Effector CD8-positive, alpha-beta T cell (primary cell): ENCODE measurements at places on chromosomes 12 and 14.

GRCh38 chr12:109759595-109759994 is 46.0 kb downstream of the FAM222A start:
- no peak for DNase-seq

DNA sequence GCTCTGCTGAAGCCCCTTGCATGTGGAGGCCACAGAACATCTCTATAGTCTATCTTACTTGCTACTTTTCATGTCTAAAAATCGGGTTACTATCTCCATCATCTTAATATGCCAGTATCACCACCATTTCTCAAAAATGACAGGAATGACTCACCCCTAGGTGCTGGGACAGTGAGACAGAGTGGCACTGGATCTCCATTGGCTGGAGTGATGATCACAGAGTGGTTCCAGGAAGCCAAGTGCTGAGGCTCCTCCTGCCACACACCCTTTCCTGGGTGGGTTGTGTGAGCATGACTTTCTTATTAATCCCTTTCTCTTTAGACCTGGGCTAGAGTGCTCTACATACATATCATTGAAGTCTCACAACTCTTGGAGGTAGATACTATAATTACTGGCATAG is 3.3 kb upstream of the ASCL1 start:
- no peak for DNase-seq

DNA sequence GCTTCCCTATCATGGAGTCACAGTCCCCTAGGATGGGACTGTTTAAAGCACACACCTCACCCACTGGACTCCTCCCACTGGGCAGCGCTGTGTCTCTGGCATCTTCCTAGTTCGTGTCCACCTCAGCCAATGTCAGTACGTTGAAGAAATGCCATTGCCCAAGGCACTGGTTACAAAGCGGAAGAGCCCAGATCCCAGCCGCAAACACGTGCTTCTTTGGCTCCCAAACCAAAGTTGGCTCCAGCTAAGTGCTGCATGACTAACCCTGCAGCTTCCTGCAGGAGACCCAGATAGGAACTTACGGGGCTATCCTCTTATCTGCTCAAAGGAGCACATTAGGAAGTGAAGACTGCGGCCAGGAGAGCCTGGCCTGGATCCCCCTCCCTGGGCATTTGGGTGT is 9.3 kb downstream of the SYNE3 start:
- DNase-seq, result no peak

GRCh38 chr12:47672068-47672467 is 33.8 kb downstream of the RPAP3 start:
- DNase-seq, result no peak

DNA sequence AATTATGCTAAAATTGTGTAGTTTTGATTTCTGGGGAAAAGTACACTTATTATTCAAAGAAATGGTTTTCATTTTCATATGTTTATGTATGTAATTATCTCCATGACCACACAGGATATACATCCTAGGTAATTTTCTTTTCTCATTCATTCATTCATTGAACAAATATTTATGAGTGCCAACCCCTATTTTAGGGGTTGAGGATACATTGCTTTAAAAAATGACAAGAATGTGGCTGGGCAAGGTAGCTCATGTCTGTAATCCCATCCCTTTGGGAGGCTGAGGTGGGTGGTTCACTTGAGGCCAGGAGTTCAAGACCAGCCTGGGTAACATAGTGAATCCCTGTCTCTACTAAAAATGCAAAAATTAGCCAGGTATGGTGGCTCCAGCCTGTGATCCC is 40.9 kb downstream of the SGPP1 start:
- no peak for DNase-seq

- DNase-seq, result no peak
These were observed 863 bp downstream of the DENND5B start for GRCh38 chr12:31589904-31590641.

DNA sequence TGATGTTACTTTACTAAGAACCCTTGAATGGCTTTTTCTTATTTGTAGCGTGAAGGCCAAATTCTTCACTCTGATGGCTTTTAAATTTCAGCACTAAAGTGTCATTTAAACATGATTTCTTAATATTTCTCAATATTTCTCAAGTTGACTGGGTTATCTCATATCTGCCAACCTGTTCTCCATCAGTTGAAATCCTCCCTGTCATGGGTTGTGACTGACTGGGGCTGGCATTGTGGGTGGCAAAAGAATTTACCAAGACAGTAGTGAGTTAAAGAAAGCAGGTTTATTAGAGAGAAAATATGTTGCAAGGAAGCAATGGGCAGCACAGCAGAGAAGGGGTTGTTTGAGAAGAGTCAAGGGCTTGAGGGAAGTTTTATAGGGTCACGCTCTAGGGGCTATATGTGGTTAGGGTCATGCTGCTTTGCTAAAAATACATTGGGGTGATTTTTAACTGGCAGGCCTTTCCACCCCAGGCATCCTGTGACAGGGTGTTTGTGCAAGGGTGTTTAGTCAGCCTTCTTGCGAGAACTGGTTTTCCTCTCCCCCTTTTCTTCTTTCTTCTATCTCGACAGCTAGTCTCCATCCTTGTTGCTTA is 232.8 kb upstream of the SEL1L start:
- no peak for DNase-seq

GRCh38 chr12:32031109-32031508 is 71.9 kb downstream of the RESF1 start:
- DNase-seq, result no peak
